ENCODE measurements at places on chromosomes 11 and 22. TPM values are rescaled to one million over a fixed set of nuclear protein-coding genes. Genes with fewer than 3 reads are reported as not detected.

Gene SCGB1C1
- total RNA-seq: not detected

Gene GGT5
- total RNA-seq: not detected

Gene HYOU1
- 92.8 TPM for total RNA-seq

Gene DERL3
- total RNA-seq: 8.9 TPM

Gene HBB
- not detected for total RNA-seq

Gene SMDT1
- total RNA-seq: 19.9 TPM

Gene AIFM3
- total RNA-seq: 9.6 TPM

Gene GAB4
- not detected for total RNA-seq

Gene ZC3H12C
- total RNA-seq: 3.1 TPM

- no peak for DNase-seq
Observed at GRCh38 chr11:88603091-88603867, 265.7 kb upstream of the CTSC start.

DNA sequence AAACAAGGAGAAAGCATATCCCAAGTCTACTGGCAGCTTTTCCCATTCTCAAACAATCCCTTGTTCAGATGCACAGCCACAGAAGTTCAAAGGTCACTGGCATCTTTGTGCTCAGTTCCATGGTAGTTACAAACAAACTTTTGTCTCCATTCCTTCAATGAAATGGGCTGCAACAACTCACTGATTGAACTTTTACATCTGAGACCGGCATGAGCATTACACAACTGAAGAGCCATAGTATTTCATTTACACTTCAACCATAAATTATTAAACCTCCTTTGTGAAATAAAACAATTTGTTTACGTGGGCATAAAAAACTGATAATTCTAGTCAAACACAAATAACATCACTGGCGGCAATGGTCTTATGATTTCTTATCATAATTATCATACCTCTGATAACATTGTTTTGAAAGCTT is 67.8 kb upstream of the ARHGAP32 start:
- DNase-seq: no peak

- peak; percentile 53 for DNase-seq
Observed at GRCh38 chr11:17352950-17353820, 1.6 kb downstream of the NCR3LG1 start.

DNA sequence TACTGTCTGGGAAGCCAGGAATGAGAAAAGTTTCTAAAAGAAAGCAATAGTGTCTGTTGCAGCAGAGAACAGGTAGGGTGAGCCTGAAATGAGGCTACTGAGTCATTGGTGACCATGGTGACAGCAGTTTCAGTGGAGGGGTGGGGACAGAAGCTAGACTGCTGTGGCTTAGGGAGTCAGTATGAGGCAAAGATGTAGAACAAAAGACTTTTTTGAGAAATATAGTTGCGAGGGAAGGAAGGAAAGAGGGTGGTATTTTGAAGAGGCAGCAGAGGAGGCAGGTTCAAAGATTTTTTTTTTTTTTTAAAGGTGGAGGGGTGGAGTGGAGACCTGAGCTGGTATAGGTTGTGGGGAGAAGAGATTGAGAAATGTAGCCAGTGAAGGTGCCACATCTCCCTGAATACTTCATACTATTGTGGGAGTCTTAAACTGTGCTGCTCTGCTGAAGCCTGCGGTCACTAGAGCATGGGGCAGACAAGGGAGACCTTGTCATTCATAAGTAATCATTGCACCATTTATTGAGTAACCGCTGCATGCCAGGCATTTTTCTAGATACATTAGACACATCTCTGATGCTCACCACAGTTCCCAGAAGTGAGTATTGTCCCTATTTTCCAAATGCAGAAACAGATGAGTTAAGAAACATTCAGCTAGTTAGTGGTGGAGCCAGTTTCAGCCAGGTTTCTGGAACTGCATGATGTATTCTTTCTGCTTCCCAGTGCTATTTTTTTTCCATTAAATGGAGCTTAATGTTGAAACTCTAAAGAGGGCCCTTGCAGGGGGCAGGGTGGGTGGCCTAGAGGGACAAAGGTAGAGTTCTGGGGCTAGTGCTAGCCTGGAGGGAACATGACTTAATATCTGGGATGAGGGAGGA is 49.9 kb downstream of the STIM1 start:
- peak; percentile 89 for DNase-seq

DNA sequence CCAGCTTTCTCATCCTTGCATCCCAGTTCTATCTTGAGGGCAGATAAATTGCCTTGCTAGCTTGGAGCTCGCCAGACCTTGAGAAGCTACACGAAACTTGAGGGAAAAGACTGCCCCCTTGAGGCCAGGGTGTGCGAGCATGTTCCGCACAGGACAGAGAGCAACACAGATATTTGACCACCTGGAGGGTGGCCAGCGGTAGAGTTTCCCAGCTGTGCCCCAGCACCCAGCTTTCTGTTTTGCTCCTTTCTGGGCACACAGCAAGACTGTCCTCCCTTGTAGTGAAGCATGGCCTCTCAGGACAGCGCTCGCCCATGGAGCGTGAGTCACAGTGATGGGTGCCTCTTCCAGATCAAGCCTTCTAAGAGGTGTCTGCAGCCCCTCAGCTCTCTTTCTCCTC is 23.5 kb downstream of the SPATA19 start:
- no peak for DNase-seq

GRCh38 chr11:78355309-78355705 is 62.3 kb downstream of the GAB2 start:
- DNase-seq: no peak

- DNase-seq: peak; percentile 14
Observed at GRCh38 chr11:102914238-102915043, 39.7 kb upstream of the MMP12 start.

DNA sequence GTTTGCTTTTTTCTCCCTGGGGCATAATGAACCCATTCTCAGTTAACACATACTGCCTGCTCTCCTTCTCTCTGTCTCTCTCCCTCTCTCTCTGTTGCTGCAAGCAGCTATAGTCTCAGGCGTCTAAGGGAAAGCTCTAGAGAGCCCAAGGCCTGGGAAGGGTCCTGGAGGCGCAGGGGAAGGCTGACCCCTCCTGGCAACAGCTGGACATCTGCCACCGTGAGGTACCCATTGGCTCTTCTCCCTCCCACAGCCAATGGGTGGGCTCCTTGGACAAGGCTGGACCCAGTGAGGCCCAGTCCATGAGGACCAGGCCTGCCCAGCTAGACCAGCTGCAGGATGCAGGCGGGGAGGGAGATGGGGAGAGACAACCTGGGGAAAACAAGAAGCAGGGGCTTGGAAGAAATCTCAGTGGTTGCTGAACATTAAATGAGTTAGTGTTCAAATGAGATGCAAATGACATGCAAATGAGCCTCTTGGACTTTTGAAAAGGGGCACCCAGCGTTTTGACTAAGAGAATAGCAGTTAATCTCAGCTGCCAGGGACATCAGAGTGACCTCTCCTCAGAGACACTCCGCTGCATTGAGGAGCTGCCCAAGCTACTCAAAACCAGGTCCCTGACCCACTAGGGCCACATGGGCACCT is 349.7 kb downstream of the BUD13 start:
- DNase-seq: no peak

- no peak for DNase-seq
Observed at GRCh38 chr11:3044004-3044403, 13.2 kb downstream of the CARS1 start.

GRCh38 chr11:69594481-69594880 is 46.5 kb upstream of the CCND1 start:
- DNase-seq: no peak

DNA sequence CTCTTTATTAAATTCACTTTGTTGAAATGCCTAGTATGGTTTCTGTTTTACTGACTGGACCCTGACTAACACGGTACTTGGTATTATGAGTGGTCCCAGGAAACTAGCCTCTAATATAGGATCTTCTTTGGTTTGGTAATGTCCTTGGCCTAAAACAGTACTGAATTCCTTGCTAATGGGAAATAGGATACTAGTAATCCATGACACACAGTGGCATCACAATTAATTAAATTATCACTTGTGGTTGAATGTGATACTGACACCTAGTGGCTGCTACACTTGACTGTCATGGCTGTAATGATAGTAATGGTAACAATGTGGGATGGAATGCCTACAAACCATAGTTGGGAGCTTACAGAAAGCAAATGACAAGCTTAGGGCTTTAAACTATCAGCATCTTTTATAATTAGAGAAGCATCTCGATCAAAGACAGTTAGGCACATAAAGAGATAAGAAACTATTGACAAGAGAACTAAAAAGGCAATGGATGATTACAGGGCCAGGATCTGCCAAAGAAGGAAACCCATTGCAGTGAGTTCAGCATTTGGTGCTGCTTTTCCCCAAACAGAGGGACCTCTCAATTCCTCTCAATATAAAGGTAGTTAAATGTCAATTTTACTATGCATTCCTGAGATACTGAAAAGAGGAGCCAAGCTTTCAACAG is 8.6 kb downstream of the DNHD1 start:
- DNase-seq: peak; percentile 23

GRCh38 chr11:121318848-121319834 is 26.6 kb downstream of the SC5D start:
- DNase-seq: peak; percentile 27

DNA sequence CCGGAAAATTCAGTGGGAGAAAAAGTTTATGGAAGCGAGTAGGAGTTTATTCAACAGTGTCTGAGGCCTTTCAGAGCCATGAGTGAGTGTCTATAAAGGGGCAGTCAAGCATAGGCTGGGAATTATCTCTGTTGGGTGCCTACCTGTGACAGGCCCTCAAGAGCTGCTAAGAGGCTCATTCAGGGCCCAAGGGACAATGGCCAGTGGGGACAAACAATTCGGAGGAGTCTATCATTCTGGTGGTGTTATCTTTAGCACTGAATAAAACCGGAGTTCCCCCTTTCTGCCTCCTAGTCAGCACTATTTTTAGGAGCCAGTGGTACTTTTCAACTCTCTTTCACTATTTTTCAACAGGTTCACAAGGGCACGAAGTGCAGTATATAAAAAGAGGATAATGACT is 89.5 kb upstream of the HTATIP2 start:
- DNase-seq: peak; percentile 25

DNA sequence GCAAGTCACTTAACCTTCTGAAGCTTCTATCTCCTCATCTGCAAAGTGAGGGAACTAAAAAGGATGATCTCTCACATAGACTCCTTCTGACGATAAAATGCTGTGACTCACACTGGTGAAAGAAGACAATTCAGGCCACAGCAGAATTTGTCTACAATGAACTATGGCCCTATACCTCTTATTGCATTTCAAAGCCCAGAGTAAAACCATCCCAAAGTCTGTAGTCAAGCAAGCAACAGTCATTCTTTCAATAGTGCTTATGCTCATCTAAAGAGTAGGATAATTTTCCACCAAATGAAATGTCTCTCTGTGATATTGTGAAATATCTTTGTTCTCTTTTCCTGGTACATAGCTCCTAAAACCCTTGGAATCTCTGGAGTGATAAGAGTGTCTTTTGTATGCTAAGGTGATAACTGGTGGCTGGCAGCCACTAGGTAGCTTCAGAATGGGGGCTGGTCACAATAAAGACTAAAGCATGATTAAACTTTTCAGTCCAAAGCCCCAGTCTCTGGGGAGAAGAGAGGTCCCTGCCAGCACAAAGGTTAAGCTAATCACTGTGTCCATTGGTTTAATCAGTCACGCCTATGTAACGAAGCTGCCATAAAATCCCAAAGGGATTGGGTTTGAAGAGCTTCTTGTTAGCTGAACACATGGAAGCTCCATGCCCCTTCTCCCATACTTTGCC is 30.8 kb downstream of the SYTL2 start:
- no peak for DNase-seq

- no peak for DNase-seq
Observed at GRCh38 chr22:49119551-49119952, 708.1 kb downstream of the BRD1 start.

GRCh38 chr22:28783786-28784671 is 11.5 kb downstream of the CCDC117 start:
- DNase-seq: peak; percentile 35

DNA sequence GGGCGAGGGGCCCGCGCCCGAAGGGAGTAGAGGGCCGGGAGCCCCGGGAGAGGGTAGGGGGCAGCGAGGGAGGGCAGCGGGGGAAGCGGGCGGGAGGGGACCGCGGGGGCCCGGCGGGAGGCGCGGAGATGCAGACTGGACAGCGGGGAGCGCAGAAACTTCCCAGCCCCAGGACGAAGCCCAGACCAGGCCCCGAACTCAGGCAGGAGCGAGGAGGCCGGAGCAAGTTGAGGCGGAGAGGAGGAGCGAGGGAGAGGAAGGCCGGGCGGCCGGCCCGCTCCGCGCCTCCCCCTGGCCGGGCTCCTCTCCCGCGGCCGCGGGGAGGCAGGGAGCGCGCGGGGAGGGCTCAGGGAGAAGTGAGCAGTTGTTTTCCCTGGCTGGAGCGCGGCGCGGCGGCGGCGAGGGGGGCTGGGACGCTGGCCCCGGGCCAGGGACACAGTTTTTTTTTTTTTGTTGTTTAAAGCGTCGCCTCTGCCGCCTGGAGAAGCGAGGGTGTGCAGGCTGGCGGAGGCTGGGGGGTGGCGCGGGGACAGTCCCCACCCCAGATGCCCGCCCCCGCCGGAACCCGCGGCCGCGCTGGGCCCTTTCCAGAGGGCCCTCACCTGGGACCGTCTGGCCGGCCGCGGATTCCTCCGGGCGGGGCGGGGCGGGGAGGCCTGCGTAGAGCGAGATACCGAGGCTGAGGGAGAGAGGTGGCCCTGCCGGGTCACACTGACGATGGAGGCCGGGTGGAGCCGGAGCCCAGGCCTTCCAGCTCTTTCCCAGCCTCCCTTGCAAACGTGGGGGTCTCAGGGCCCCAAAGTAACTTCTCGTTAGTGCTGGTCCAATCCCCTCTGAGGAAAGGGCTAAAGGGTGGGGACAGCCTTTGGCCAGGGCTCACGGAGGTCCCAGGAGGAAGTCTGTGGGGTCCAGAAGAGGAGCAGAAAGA is at the start of gene LTBP3:
TSS of gene LTBP3 (minus strand) at position 358 of the 928 bp plus-strand sequence. CDS start 400 bp downstream, outside the sequence.
- peak; percentile 95 for DNase-seq

GRCh38 chr11:66609721-66610617 is 6.5 kb upstream of the RBM14 start:
- no peak for DNase-seq

DNA sequence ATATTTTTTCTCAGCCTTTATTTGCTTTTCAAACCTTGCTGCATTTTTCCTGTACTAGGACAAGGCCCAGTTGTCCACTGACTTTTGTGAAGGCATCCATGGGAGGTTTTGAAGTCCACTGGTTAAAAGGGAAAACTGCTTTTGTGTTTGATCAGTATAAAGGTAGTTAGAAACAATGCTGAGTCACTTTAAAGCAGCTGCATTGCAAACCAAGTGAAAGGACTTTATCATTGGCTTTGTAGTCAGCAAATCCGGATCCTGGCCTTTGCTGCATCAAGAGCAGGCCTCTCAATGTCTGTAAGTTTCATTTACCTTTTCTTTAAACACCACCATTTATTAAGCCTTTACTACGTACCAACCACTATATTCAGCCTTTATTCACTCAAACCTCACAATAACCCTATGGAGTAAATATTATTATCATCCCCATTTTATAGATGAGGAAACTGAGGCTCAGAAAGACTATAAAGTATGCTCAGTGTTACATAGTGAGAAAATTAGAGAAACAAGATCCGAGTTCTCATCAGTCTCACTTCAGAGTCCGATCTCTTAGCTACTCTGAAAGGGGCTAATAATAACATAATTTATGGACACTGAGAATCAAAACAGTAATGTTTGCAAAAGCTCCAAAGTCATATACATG is 60.6 kb upstream of the HSD17B12 start:
- no peak for DNase-seq
